ENCODE measurements at places on chromosomes 3 and 15.

- no peak for DNase-seq
Observed at GRCh38 chr15:66461917-66462316, 35.6 kb downstream of the SNAPC5 start.

DNA sequence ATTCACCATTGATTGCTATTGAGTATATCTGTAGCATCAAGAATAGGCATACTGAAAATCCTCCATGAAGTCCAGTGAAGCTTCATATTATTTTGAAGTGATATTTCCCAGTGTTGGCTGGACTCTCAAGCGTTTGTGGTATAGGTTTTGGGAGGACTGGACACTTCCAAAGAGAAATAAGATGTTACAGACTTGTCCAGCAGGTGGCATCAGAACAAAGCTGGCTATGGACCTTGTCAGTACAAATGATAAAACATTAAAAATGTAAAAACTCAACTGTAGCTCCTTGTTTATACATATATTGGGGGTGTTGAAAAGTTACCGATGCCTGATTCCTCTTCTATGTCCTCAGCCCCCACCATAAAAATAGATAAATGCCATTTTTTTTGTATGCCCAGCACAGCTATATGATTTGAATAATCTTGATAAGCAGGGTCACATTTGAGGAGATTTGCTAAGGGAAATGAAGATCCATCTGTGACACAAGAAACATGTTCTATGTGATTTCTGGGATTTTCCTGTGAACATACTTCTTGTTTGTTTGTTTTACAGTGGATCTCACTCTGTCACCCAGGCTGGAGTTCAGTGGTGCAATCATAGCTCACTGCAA lies 54.5 kb upstream of the GOLGA6B start:
- DNase-seq = peak; percentile 27

- DNase-seq = no peak
Observed at GRCh38 chr15:95693917-95694316, 636.6 kb upstream of the NR2F2 start.

GRCh38 chr3:186997473-186997939 lies 67.2 kb downstream of the ST6GAL1 start:
- no peak for DNase-seq

- no peak for DNase-seq
Observed at GRCh38 chr15:53129121-53129904, 339.2 kb upstream of the ONECUT1 start.

- no peak for DNase-seq
Observed at GRCh38 chr3:14587740-14588360, 47.7 kb upstream of the GRIP2 start.

DNA sequence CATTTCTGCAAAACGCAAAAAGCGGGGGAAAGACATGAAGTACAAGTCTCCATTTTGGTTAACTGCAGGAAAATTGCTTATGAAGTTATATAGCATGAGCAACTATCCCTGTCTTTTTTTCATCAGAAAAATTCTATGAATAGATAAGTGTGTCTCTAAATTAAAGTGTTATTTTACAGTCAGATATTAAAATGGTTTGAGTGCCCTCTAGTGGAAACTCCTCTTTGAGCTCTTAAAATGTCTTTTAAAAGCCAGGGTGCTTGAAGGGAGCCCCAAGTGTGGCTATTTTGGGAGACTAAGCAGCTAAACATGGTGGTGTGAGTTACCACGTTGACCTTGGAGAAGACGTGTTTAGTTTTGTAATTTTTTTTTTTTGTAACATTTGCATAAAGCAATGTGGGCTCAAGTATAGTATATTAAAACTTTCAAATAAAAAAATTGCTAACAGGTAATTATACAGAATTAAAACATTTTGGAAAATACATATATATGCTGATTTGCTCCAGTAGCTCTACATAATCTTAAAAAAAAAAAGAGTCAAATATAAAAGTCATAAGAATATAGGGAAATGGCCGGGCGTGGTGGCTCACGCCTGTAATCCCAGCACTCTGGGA lies 77.2 kb downstream of the PPP2R3A start:
- peak; percentile 20 for DNase-seq

- DNase-seq = no peak
Observed at GRCh38 chr3:61562721-61563312, 1.4 kb downstream of the PTPRG start.

DNA sequence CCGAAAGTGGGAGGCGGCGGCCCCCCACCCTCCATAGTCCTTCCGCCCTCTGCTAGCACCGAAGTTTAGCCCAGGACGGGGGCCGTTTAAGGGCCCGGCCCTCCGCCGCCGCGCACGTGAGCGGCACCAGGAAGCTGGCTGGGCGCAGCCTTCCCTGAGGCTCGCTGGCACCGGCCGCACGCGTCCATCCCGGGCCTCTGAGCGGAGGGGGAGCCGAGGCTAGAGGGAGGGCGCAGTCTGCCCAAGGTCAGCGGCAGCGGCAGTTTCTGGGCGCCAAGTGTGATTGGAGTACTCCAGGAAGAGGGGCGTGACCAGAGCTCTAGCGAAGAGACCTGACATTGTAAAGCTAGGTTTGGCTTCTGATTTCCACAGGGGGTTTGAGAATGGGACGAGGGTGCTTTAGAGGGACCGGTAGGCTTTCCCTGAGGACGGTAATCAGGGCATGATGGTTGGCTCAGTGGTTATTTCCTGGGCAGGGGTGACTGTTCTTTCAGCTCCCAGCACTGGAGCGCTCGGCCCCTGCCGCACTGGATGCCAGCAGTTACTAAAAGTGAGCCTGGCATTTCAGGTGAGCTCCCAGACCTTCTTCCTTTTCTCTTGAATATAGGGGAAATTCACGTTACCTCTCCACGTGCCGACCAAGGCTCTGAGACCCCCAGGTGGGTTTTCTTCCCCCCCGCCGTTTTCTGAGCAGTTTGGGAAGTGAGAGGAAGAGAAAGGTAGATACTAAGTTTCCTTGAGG lies 853 bp downstream of the TEX264 start:
- DNase-seq = no peak

DNA sequence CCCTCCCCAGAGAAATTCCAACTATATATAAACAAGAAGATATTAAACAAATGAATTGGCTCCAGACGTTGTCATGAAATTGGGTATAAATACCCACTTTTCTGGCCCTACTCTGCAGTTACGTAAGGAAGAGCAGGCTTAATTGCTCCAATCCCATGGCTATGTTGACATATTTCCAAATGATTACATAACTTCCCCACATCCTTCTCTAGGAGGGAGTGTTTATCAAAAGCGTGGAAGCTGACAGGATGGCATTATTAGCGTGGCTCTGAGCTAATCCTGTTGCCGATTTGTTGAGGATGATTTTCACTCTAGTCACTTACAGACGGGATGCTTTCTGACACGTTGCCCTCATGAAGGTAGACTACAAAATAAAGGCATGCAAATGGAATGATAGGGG lies 347.5 kb upstream of the TMCO5A start:
- DNase-seq = no peak

- peak; percentile 50 for DNase-seq
Observed at GRCh38 chr15:84955089-84955848, 26.4 kb upstream of the PDE8A start.

- DNase-seq = no peak
Observed at GRCh38 chr3:15631426-15632211, 30.1 kb downstream of the BTD start.

- no peak for DNase-seq
Observed at GRCh38 chr3:21041621-21042020, 709.4 kb downstream of the ZNF385D start.

DNA sequence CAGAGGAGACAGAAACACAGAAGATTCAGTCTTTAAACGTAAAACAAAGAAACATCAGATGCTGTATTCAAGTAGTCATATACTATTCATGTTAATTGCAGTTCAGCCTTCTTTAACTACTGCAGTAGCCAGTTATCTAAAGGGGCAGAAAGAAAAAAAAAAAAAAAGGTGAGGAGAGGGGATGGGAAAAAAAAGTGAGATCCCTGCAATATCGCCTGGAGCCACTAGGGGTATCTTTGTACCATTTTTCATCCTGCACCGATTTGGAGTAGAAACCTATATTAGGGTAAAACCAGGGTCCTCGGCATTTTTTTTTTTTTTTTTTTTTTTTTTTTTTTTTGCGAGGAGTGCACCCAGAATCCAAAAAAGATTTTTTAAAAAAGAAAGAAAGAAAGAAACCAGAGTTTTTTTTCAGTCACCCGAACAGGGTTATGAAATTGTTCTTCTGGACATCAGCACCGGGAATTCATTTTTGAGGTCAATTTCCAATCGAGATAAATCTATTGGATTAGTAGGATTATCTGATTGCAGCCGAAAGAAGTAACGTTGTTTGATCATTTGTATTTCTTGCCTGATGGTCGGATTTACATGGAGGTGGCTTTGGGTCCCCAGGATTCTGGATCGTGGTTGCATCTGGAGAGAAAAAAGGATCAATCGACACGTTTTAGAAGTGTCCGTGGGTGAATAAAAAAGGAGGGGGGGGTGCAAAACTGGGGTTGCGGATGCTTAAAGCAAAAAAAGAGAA lies 186.7 kb downstream of the NLGN1 start:
- DNase-seq = peak; percentile 25

DNA sequence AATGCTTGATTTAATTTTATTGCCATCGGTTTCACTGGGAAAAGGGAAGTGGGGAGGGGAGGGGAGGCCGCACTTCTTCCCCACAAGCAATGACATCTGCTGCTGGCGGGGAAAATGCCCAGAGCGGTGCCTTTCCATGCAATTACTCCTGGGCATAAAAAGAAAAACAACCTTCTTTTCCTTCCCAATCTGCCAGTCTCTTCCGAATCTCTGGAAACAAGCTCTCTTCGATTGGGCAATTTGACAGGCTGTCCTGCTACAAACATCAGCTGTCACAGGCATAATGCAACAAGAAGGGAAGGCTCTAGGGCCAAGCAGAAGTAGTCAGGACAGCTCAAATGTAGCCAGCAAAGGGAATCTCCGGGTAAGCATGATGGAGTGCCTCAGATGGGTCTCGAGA lies 93.4 kb upstream of the STRIT1 start:
- no peak for DNase-seq

Data from right renal pelvis (tissue), 4 donors.